Subcutaneous preadipocyte (primary cell): ENCODE measurements at places on chromosomes 2 and 18. TPM values are rescaled to one million over a fixed set of nuclear protein-coding genes. Genes with fewer than 3 reads are reported as not detected.

Gene GREB1
- 0.78 and 1.1 TPM in 2 replicates for total RNA-seq

Gene FAM237A
- total RNA-seq: not detected in 2 replicates

Gene GATA6
- total RNA-seq: 1.5 and 1.8 TPM in 2 replicates

Gene PSMG2
- 102 and 103 TPM in 2 replicates for total RNA-seq

Gene CCL20
- 1.1 and 1.2 TPM in 2 replicates for total RNA-seq

Gene NHEJ1
- 21.3 and 21.7 TPM in 2 replicates for total RNA-seq

Gene ZNF521
- total RNA-seq: 38.6 and 41.1 TPM in 2 replicates

Gene SATB2
- total RNA-seq: 10.3 and 11.1 TPM in 2 replicates

Gene LCT
- total RNA-seq: 0.20 TPM in 1 of 2 replicates, not detected in the other

Gene POU3F3
- 0.37 and 18.2 TPM in 2 replicates for total RNA-seq

Gene MROH2A
- total RNA-seq: not detected in 2 replicates

Gene ALKAL2
- not detected in 2 replicates for total RNA-seq

Gene CNGA3
- total RNA-seq: under 0.01 TPM in 2 replicates
